NCI-H1930 (cell line): ENCODE measurements at places on chromosomes 7 and 10.

DNA sequence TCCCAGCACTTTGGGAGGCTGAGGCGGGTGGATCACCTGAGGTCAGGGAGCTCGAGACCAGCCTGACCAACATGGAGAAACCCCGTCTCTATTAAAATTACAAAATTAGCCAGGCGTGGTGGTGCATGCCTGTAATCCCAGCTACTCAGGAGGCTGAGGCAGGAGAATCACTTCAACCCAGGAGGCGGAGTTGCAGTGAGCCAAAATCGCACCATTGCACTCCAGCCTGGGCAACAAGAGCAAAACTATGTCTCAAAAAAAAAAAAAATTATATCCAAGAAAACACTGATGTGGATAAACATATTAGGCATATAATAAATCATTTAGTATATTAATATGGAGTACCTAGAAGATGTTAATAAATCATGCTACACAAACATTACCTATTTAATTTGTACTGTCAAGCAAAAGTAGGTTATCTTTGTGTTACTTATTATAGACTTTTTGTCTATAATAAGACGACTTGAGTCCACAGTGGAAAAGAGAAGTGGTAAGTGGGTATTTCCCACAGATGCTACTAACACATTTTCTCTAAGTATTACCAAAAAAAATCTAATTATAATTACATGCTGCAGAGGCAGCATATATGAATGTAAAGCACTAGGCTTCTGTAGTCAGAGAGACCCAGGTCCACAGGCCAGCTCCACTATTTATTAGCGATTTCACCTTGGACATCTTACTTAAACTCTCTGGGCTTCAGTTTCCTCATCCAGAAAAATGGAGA, 34.5 kb downstream of the DNMBP start:
- DNase-seq, result no peak

- no peak for DNase-seq
These were observed 1.9 kb upstream of the DEPP1 start for GRCh38 chr10:44980309-44981171.

DNA sequence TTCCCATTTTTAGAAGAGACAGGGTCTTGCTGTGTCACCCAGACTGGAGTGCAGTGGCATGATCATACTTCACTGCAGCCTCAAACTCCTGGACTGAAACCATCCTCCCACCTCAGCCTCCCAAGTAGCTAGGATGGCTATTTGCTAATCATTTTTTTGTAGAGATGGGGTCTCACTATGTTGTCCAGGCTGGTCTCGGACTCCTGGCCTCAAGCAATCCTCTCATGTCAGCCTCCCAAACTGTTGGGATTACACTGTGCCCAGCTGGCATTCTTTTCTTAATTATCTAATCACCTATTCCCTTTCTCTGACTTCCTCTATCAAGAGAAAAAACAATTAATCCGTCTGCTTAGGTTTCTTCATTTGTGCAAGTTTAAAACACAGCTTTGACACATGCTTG, 172.5 kb upstream of the TRIM24 start:
- DNase-seq, result no peak

DNA sequence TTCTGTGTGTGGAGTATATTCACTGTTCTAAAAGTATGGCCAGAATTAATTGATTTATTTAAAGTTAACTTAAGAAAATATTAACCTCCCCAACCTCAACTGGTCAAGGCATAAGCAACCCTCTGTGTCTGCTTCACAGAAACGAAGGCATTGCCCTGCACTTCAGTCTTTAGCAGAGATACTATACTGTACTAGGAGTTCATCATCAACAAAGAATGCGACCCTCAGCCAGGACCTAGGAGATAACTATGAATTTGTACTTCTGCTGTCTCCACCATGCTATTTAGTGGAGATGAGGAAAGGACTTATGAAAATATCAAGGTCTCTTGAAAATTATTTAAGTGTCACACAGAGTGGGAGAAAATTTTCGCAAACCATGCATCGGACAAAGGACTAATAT, 35.7 kb upstream of the SEMA3D start:
- no peak for DNase-seq

- no peak for DNase-seq
These were observed 115.8 kb downstream of the INHBA start for GRCh38 chr7:41586931-41587640.

DNA sequence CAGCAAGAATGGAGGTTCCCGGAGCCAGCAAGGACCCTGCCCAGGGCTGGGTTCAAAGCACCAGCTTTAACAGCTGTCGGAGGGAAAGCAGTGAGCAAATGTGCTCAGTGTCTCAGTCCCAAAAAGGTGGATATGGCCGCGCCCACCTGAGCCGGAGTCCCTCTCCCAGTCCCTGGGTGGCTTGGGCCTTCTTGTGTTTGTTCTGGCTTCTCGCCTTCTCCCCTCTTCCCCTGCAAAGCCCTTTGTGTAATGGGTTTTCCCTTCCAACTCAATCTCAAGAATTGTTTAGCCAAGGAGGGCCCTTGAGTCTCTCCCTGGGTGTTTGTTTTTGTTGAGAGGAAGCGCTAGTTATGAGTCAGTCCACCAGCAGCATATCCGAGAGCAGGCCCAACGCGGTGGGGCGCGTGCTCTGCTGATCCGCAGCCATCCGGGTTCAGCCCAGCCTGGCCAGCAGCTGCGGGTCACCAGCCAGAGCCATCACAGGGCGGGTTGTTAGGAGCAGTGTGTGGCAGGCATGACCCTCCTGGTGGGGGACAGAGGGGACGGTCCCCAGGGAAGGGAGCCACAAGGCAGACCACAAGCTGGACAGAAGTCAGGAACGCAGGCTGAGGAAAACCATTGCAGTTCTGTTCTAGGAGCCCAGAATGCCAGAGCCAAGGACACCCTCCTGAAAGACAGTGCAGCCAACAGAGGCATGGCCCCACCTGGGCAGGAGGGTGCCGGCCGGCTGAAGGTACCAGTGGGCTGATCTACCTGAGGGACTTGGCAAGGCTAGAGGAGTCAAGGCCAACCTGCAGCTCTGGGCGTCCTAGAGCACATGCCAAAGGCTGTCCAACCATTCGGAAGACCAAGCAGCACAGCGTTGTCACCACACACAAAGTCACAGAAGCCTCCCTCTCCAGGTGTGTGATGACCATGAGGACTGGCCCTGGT, 21.3 kb downstream of the CALML3 start:
- no peak for DNase-seq

GRCh38 chr7:90407484-90407821, 4.2 kb downstream of the CLDN12 start:
- no peak for DNase-seq

DNA sequence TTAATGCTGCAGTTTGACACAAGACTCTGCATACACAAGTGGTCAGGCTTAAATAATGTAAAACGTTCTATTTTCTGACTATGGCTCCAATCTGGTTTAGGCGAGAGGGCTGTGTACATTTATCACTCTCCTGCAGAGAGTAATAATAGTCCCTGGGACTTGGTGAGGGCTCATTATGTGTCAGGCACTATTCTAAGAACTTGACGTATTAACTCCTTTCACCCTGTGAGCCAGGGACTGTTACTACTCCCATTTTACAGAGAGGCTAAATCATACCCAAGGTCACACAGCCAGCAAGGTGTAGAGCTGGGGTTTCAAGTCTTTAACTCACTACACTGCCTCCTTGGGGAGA, 187.2 kb upstream of the LYZL2 start:
- DNase-seq, result no peak

GRCh38 chr7:65951837-65952578, 30.0 kb downstream of the GUSB start:
- DNase-seq, result no peak

GRCh38 chr10:15189133-15189885, 20.8 kb upstream of the NMT2 start:
- no peak for DNase-seq

- no peak for DNase-seq
These were observed 30.0 kb upstream of the SRGN start for GRCh38 chr10:69057951-69058297.

DNA sequence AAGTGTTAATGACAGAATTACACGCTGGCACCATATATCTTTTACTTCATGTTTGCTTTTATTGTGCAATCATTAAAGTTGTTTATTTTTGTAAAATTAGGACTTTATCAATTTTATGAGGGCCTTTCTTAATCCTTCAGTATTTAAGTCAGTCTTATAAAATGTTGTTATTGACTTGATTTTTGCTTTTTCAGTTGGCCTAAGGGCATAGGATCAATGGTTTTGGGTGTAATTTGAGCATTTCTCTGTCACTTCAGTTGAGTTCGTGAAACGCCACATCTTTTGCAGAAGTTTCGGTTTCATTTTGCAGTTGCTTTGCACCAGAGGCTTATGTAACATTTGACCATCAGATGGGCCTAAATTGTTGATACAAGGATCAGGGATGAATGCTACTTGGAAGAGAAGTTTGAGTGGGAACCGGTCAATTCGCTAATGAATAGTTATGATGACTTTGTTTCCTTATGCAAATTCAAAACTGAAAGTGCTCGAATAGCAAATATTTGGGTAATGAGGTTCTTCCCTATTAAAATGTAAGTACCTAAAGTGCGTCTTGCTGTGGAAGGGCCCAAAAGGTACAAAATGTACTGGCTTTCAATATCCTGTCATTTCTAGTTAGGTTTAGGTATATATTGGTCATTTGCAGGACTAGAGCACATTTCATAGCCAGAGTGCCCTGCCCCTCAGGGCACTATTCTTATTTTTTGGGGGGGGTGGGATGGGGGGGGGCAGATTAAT, 340.9 kb downstream of the LRMDA start:
- DNase-seq, result no peak

DNA sequence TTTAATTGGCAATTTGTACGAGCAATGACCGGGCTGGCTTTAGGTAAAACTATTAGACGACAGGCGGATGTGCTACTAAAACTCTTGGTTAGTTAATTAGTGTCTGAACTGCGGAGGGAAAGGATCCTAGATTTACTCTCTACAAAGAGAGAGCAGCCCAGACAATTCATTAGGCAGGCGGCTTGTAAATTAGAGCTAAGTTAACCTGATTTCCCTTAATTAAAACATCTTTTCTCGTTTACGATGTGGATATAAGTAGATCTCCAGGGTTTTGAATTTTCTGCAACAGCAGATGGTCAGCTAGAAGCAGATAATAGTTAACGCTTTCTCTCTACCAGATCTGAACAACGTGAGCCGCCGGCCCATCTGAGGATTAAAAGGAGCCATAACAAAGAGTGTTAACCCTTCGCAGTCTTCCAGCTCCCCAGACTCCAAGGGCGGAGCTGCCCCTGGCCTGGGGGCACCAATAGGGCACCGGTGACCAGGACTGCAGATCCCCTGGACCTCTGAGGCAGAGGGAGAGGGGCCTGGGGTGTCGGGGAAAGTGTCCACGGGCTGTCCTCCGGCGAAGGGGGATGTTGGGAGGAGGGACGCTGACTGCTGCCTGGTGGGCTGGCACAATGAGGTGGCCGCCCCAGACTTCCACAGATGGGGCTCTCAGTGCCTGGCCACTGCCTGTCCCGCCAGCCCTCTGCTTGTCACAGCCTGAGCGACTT, 6.3 kb upstream of the UNCX start:
- no peak for DNase-seq

GRCh38 chr7:43083106-43083505, 29.3 kb upstream of the HECW1 start:
- no peak for DNase-seq
